ENCODE measurements at places on chromosomes 7 and 10.
A peak's percentile ranks its signal among the peaks of the same experiment; 100 is the strongest.

DNA sequence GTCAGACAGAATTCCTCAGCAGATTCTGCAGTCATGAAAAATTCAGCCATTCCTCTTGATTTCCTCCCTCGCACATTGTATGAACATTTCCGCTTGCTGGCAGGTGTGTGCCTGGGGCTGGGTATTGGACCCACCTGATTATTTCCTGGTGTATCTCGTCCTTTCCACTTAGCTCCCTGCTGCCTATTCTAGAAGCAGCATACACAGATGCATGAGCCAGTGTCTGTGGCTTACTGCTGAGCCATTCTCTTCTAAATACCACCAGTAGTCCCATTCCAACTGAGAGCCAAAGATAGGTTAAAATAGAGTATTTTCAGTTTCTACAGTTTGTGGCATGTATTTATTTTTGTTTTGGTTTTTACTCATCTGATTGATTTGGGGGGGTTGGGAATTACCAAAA, 270.1 kb upstream of the AKR1E2 start:
- no peak for DNase-seq

DNA sequence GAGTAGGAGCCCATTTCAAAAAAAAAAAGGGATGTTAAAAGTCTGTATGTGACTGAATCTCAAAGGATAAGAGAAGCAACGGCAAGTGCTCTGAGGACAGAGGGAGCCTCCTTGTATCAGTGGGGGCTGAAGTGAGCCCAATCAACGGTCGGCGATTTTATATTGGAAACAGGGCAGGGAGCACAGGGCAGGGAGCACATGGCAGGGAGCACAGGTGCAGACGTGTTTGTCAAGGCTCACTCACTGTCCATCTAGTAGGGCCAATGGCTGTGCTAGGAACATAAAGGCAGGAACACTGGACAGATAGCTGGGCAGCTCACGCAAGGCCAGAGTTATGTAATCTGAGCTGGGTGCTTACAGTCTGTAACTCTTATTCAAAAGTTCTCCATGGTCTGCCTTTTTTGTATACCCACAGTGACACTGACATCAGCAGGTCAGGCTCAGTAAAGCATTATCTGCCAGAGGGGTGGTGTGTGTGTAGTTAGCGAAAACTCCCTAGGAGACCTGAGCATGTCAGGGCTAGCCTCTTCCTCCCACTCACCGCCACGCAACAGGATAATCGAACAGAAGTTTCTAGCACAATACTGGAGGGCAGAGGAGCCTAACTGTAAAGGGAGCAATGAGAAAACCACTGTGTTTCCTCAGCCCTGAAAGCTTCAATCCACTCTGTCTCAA, 15.4 kb downstream of the AKR1B1 start:
- no peak for DNase-seq

- DNase-seq: no peak
Observed at GRCh38 chr10:71223347-71224058, 11.1 kb downstream of the UNC5B start.

DNA sequence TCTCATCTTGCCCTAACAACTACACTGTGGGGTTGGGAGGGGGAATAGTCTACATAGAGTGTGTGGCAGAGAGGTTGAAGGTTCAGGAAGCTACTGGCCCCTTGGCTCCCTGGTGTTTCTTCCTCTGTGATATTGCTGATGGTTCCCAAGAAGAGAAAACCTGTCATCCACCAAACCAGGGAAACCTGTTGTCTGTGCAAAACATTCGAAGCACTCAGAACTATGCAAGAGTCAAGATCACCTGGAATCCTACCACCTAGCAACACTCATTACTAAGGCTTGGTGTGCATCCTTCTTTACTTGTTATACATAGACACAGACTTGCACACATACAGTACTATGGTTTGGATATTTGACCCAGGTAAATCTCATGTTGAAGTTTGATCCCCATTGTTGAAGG, 46.5 kb upstream of the MKI67 start:
- DNase-seq: no peak

DNA sequence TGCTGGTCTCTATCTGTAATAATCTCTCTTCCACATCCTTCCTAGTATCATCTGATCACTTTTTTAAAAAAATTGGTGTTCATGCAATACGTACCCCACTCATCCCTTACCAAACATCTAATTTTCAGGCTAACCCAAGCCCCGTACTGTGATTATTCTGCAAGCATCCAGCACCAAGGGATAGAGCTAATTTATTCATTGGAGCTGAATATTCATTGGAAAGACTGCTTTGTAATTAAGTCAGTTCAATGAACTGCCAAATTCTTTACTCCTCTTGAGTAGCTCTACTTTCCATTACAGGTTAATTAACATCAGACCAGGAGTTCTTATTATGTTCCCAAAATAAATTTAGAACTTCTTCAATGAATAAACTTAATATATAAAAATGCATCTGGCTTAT, 66.4 kb upstream of the MRLN start:
- no peak for DNase-seq

DNA sequence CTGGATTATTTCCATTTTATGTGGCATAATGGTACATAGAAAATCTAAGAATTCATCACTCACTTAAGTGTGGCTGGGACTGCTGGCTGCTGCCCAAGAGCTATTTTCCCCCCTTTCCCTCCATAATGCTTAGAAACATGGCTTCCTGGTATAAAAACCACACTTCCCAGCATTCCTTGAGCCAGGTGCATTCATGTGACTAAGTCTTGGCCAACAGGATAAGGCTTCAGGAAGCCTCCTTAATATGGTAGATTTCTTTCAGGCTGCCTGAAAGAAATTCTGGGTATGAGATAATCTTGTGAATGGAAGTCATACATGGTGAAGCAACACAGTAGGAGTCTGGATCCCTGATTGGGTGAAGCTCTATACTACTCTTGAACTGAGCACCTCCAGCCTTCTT, 178.0 kb downstream of the JAZF1 start:
- DNase-seq: no peak

DNA sequence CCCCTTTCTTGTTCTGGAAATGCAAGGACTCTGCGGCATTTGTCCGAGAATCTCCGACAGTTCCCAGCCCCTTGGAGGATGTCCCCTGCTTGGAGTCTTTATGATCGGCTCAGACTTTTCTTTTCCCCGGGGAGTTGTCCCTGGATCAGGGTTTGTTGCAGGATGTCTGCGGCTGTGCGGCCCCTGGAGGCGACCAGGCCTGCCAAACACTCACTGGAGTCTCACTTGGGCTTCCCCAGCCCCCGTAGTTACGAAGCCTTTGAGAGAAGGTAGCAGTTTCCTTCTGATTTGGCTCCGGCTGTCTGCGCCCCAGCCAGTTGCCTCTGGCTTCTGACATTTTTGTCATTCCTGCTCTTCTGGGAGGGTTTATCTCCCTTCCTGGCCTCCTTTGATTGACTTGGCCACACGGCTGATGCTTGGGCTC, 16.1 kb downstream of the COL26A1 start:
- DNase-seq: no peak

DNA sequence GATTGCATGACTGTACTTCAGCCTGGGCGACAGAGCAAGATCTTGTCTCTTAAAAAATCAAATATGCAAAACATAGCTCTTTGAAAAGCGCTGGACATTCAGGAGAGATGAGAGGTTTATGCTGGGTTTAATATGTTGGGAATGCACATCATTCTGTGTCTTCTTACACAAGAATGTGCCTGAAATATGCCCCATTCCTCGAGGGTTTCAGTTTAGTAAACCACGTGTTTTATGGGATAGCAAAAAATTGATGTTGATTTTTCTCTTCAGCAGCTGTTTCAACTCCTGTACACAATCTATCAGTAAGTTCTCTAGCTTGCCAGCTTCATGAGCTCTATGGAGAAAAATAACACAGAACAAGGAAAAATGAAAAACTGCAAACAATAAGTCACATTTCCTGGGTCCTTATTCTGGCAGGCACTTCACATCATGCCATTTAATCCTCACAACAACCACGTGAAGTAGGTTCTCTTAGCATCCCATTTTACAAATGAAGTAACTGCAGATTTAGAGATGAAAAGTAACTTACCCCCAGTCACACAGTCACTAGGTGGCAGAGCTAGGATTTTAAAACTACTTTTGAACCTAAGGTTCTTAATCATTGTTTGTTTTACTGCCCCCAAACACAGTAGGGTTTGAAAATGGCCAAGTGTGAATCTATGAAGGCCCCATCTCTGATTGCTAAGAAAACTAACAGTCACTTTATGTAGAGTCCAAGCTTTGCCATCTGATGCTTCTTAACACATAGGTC, 423.6 kb downstream of the PHTF2 start:
- no peak for DNase-seq

- DNase-seq: peak; percentile 8
Observed at GRCh38 chr7:111730476-111731300, 168.4 kb upstream of the IMMP2L start.

GRCh38 chr10:113060201-113061053, 110.4 kb downstream of the TCF7L2 start:
- DNase-seq: no peak

DNA sequence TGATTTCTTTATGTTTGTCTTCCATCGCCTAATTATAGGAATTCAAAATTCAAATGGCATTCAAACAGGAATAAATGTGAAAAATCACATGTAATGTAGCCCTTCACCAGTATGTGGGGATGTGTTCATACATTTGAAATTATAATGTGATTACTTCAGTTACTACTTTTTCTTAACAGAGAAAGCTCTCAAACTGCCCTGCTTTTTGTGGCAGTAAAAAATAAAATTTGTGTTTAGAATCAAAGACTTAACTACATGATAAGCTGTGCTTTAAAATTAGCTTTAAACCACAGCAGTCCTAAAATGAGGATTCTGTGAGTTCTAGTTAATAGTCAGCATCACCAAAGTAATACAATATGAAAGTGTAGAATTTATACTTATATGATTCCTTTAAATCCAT, 7.8 kb upstream of the HERC4 start:
- DNase-seq: no peak

DNA sequence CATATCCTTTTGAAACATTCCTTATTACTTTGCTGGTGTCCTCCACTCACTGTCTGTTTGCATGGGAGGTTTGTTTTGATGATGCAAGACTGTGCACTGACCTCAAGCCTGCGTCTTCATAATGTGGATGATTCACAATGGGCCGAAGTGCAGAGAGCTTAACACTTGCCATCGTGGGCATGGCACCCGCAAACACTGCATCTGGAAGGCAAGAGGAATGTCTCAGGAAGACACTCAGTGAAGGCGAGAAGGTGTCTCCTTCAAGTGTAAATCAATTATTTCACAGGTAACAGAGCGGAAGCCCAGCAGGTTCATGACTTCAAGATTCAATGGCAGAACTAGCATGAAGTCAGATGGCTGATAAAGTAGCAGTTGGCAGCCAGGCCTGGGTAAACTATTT, 98.1 kb downstream of the DPY19L1 start:
- no peak for DNase-seq

GRCh38 chr10:31749981-31750840, 178.4 kb downstream of the ARHGAP12 start:
- no peak for DNase-seq

Measured in GM19239 (cell line).